Central memory CD8-positive, alpha-beta T cell (primary cell): ENCODE measurements at places on chromosomes 7 and 10.

DNA sequence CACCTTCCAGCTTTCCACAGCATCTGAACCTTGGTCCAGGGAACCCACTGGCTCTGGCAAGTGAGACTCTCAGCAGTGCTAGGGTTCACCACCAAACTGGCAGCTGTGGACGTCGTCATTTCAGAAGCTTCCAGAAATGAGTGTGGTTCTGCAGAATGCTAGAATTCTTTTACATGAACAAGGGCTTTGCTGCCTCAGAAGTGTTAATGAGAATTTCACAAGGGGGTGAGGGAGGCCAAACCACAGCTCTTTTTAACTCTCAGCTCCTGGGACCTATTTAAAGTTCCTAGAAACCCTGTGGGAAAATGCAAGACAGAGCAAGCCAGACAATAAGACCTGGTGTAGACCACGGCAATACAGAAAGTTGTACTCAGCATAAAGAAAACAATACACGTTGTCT, 129.3 kb upstream of the BET1 start:
- H3K27ac ChIP-seq, result no peak overlapping the region
- peaks cover 9% of the 10 kb centered on the region for H3K27me3 ChIP-seq

DNA sequence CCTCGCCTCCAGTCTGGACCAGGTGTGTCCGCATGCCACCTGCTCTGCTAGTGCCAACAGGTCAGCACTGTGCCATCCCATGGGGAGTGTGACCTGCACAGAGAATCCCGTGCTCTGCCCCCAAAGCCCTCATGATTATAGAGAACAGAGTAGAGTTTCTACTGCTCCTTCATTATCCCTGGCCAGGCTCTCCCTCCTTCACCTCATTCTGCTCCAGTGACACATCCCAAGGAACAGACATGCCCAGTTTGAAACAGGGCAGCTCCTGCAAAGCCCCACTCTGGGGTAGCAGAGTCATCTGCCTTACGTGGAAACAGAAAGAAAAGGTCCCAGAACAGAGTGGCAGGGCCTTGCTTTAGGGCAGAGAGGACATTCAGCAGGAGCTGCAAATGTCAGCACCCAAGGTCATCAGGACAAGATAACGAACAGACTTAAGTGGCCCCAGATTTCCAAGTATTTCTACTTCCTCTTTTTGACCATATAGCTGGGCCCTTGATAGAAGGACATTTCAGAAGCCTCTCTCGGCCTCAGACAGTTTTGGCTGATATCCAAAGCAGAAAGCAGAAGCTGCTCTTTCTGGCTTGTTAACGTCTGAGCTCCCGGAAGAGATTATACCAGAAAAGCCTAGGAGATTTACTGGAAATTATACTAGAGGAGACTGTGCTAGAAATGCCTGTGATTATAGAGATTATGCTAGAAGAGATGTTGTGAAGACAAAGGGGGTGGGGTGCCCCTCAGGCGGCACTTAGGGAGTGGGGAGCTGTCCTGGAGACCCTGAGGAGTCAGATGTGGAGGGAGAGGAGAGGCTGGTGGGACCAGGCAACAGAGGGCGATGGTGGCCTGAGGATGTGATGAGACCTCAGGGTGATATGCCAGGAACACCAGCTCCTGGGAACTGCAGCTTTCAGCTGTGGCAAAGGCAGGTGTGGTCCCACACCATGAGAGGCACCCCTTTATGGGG, 12.6 kb downstream of the TMEM176B start:
- no peak for DNase-seq
- no peaks in the 10 kb centered on the region for H3K36me3 ChIP-seq
- peaks cover 51% of the 10 kb centered on the region for H3K27me3 ChIP-seq
- H3K27ac ChIP-seq, result no peak overlapping the region

DNA sequence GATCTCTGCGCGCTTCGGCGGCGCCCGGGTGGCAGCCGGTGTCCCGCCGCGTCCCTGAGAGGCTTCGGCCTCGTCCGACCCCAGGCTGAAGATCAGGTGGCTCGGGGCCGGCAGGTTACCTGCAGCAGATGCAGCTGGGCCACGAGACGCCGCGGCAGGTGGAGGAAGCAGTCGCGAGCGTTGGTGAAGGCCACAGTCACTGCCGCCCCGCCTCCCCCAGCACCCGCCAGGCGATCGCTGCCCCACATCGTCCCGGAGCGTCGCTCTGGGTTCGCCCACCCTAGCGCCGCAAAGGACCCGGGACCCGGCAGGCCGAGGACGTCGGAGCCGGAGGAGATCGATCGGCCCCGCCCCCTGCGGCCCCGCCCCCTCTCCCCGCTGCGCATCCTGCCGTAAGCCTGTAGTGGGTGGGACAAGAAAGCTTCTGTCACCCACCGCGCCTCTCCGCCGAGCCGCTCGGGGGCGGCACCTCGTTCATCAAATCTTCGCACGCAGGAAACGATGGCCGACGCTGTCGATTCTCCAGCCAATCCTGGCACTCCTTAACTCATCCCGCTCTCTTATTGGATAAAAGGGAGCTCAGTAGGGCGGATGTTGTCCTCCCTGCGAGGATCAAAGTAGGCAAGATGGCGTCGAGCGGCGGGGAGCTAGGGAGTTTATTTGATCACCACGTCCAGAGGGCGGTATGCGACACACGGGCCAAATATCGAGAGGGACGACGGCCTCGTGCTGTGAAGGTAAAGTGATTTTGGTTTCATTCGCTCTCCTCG, at the start of the genes PEX1 and RBM48:
PEX1 (minus strand) TSS at position 333 of the 770 bp plus-strand sequence; CDS start at position 248, 85 bp downstream.
RBM48 (plus strand) TSS at position 608 of the 770 bp plus-strand sequence; CDS start at position 627, 19 bp downstream.
- peaks cover 36% of the 10 kb centered on the region for H3K36me3 ChIP-seq
- no peaks in the 10 kb centered on the region for H3K27me3 ChIP-seq
- peaks cover 29% of the 10 kb centered on the region for H3K4me1 ChIP-seq
- H3K27ac ChIP-seq, result peak within 1 kb of the TSS; percentile 92
- peak within 1 kb of the TSS; percentile 84 for H3K4me3 ChIP-seq
- DNase-seq, result peak; percentile 95

DNA sequence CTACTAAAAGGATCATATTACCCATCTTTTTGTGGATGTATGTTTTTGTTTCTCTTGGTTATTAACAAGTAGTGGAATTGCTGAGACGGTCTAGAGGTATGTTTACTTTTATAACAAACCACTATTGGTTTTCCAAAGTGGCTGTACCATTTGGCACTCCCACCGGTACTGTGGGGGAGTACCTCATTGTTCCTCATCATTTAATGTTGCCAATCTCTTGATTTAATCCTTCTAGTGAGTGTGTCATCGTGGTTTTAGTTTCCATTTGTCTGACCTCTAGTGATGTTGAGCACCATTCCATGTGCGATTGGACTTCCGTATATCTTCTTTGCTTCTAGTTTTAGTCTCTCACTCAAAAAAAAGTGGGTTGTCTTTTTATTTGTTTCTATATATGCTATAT, 50.4 kb downstream of the RBM33 start:
- H3K4me3 ChIP-seq, result no peak overlapping the region
- no peak for DNase-seq
- no peaks in the 10 kb centered on the region for H3K27me3 ChIP-seq

DNA sequence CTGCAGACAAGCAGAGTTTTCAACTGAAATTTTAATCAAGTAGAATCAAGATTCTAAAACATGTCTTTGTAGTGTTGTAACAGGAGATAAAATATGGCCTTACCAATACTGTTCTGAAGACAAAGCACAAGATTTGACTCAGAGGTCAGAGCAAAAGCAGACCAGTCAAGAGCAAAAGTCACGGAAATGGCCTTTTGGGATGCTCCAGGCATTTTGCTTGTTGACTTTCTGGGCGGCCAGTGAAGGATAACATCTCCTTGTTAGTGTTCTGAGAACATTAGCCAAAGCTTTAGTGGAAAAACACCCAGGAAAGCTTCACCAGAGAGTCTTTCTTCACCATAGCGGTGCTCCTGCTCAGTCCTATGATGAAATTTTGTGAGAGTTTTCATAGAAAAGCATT, 590.6 kb downstream of the ARL4A start:
- no peak overlapping the region for H3K27ac ChIP-seq
- no peak overlapping the region for H3K4me3 ChIP-seq
- no peak for DNase-seq
- peaks cover 21% of the 10 kb centered on the region for H3K27me3 ChIP-seq
- H3K4me1 ChIP-seq, result no peaks in the 10 kb centered on the region

DNA sequence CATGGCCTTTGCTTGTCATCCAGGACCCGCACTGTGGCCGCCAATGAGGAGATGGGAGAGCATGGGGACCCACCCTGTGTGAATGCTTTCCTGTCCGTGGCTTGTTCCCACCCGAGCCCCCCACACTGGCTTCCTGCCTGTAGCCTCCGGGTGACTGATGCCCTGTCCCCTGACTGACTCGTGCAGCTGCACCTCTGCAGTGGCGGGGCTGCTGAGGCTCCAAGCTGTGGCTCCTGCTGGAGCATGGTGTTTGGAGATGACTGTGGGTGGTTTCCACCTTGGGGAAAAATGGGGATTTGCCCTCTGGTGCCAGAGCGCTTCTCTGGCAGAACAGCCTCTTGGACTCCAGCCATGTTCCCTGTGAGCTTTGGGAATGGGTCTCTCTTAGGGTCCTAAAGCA, 2.1 kb downstream of the CAMK1D start:
- no peak for DNase-seq
- H3K27ac ChIP-seq, result no peak overlapping the region
- peaks cover 49% of the 10 kb centered on the region for H3K4me1 ChIP-seq
- H3K27me3 ChIP-seq, result no peaks in the 10 kb centered on the region
- peak overlapping the region; percentile 98 for H3K4me3 ChIP-seq
- peaks cover 33% of the 10 kb centered on the region for H3K36me3 ChIP-seq

DNA sequence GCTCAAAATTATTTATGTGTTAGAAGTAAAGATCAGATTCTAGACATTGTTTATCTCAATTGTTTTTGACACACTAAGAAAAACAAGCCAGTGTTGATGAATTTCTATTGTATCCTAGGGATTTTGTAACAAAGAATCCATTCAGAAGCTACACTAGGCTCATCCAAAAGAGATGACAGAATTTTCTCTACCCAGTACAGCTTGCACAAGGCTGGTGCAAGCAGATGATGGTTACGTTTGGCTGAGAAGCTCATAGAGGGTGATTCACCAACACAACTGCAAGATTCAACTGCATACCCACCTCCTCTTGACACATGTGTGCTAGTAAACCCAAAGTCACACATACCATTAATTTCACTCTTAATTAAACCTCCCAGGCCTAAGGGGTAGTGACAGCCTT, 20.8 kb downstream of the GRM3 start:
- no peak overlapping the region for H3K4me3 ChIP-seq
- H3K4me1 ChIP-seq, result no peaks in the 10 kb centered on the region
- H3K27me3 ChIP-seq, result no peaks in the 10 kb centered on the region

- H3K4me1 ChIP-seq, result no peaks in the 10 kb centered on the region
- DNase-seq, result no peak
- no peak overlapping the region for H3K27ac ChIP-seq
- H3K27me3 ChIP-seq, result no peaks in the 10 kb centered on the region
- peaks cover 4% of the 10 kb centered on the region for H3K36me3 ChIP-seq
Measured at GRCh38 chr7:20403331-20403730, 72.6 kb downstream of the ITGB8 start.

GRCh38 chr10:124532106-124532641, 70.6 kb downstream of the LHPP start:
- no peak overlapping the region for H3K4me3 ChIP-seq
- peaks cover 3% of the 10 kb centered on the region for H3K36me3 ChIP-seq
- no peak overlapping the region for H3K27ac ChIP-seq
- peaks cover 7% of the 10 kb centered on the region for H3K4me1 ChIP-seq
- no peaks in the 10 kb centered on the region for H3K27me3 ChIP-seq

DNA sequence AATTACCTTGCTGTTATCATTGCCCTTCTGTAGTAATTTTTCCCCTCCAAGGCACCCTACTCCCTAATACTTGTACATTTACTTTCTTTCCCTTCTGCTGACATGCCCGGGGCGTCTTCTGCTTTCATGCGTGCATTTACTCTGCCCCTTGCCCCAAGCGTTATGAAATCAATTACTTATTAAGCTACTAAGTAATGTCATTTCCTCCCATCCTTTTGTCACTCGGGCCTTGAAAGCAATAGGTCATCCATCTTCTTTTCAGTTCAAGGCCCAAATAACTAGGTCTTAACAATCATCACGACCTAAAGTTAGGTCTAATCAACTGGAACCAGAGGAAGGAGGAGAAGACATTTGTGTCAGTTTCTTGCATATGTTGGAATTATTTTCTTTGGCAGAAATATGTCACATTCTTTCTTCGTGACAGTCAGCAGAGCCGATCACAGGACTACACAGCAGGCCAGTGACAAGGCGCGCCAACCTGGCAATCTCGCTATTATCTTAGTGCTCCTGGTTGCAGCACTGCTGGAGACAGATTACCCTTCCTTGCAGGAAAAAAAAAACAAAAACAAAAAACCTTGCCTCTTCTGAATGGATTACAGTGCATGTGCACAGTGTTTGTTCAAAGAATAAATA, 179.2 kb downstream of the RELN start:
- H3K4me3 ChIP-seq, result no peak overlapping the region
- peaks cover 16% of the 10 kb centered on the region for H3K4me1 ChIP-seq
- no peak for DNase-seq
- H3K27ac ChIP-seq, result no peak overlapping the region
- peaks cover 2% of the 10 kb centered on the region for H3K36me3 ChIP-seq
- no peaks in the 10 kb centered on the region for H3K27me3 ChIP-seq

- peaks cover 98% of the 10 kb centered on the region for H3K27me3 ChIP-seq
- no peak overlapping the region for H3K27ac ChIP-seq
- H3K36me3 ChIP-seq, result no peaks in the 10 kb centered on the region
- DNase-seq, result no peak
Measured at GRCh38 chr10:101287997-101288635, 58.9 kb upstream of the LBX1 start.

GRCh38 chr7:98137134-98137825, 30.6 kb downstream of the LMTK2 start:
- no peak overlapping the region for H3K4me3 ChIP-seq
- H3K27ac ChIP-seq, result no peak overlapping the region
- peaks cover 43% of the 10 kb centered on the region for H3K4me1 ChIP-seq

DNA sequence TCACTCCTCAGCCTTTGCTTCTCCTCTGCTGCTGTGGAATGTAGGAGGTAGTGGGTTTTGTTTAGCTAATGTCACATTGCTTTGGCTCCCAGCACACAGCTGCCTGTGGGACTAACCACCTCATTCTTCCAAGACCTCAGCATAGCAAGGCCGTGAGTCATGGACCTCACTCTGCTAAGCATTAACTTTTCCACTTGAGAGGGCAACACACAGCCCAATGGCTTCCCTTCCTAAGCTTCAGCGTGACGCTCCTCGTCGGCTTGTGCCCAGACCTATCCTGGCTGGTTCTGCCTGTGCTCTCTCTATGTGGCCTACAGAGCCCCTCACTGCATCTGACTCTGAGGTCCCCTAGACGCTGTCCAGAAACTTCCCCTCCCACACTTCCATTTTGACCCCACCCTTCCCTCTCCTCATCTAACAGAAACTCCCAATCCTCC, 23.3 kb downstream of the MYOF start:
- H3K27me3 ChIP-seq, result peaks cover 28% of the 10 kb centered on the region
- no peak for DNase-seq
- no peak overlapping the region for H3K27ac ChIP-seq
- H3K4me3 ChIP-seq, result no peak overlapping the region
- H3K4me1 ChIP-seq, result peaks cover 6% of the 10 kb centered on the region
- no peaks in the 10 kb centered on the region for H3K36me3 ChIP-seq

GRCh38 chr10:129741978-129742741, 221.9 kb downstream of the EBF3 start:
- H3K4me3 ChIP-seq, result no peak overlapping the region
- H3K27ac ChIP-seq, result no peak overlapping the region
- peaks cover 2% of the 10 kb centered on the region for H3K36me3 ChIP-seq
- H3K4me1 ChIP-seq, result peaks cover 8% of the 10 kb centered on the region
- H3K27me3 ChIP-seq, result no peaks in the 10 kb centered on the region
- DNase-seq, result peak; percentile 8

- H3K27ac ChIP-seq, result no peak overlapping the region
- no peaks in the 10 kb centered on the region for H3K36me3 ChIP-seq
- H3K4me1 ChIP-seq, result peaks cover 32% of the 10 kb centered on the region
- H3K4me3 ChIP-seq, result no peak overlapping the region
- no peaks in the 10 kb centered on the region for H3K27me3 ChIP-seq
Measured at GRCh38 chr7:69693042-69693441, 94.8 kb downstream of the AUTS2 start.

- H3K27me3 ChIP-seq, result peaks cover 7% of the 10 kb centered on the region
- no peak for DNase-seq
- no peaks in the 10 kb centered on the region for H3K4me1 ChIP-seq
- no peak overlapping the region for H3K27ac ChIP-seq
- peaks cover 1% of the 10 kb centered on the region for H3K36me3 ChIP-seq
Measured at GRCh38 chr7:23315366-23315765, 16.2 kb downstream of the MALSU1 start.
